ENCODE measurements at places on chromosomes 5 and 9.

DNA sequence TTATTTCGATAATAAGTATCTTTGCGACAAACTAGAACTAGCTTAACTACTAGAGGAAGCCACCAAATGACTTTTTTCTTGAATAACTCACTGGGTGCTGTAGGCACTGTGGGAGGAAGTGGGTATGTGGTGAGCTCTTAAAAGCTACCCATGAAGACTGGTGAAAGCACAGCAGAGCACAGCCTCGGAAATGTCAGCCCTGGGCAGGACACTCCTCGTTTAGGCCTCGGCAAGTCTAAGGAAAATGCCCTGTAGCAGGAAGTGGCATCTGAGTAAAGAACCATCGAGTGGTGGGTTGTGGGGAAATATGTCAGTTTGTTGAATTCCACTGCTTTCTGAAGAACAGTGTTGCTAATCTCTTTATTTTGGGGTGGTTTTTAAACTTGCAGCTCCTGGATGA is 44.0 kb upstream of the NCS1 start:
- DNase-seq, result peak; percentile 68

DNA sequence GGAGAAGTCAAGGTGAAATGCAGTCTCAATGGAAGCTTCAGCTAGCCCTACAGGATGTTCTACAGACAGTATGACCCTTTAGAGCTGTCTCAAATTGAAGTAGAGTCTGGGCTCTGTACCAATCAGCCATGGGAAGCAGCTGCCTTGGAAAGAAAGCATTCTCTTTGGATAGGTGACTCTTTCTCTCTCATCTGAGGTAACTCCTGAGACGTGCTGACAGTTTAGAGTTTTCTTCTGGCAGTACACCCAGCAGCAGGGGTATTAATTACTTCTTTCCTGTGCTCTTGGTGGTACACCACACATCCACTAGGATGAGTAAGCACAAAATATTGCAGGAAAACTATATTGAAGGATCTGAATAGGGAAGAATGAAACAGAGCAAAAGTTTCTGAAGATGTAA is 329.6 kb upstream of the RGMB start:
- DNase-seq, result no peak

GRCh38 chr5:146399481-146399880 is 47.7 kb upstream of the TCERG1 start:
- no peak for DNase-seq

DNA sequence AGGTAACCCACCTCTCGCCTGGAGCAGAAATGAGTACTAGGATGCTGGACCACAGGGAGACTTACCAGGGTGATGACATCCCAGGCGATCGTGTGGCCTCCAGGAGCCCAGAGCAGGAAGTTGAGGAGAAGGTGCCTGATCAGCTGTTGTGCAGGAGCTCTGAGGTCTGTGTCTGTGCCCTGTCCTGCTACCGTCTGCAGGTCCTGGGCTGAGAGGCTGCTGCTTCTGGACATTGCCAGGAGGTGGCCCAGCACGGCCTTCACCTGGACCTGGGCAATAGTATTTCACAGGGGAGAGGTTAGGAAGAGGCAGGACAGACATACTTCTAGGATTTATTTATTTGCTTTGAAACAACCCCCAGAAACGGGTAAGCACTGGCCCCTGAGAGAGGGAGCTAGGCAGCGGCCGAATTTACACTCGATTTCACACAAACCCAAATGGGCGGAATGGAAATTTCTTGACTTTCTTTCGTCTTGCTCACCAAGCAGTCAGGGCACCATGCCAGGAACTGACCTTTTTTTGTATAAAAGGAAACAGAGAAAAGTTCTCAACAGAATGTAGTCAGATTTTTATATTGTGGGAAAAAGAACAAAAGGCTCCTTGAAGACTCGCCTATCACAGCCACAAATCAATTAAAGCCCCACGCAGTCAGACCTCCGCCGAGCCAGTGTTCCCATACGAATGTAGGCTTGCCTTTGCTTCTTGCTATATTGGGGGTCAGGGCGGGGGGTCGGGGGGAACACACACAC is 210.3 kb downstream of the FANCC start:
- DNase-seq, result no peak

- no peak for DNase-seq
Observed at GRCh38 chr5:10125116-10125515, 124.6 kb downstream of the ATPSCKMT start.

DNA sequence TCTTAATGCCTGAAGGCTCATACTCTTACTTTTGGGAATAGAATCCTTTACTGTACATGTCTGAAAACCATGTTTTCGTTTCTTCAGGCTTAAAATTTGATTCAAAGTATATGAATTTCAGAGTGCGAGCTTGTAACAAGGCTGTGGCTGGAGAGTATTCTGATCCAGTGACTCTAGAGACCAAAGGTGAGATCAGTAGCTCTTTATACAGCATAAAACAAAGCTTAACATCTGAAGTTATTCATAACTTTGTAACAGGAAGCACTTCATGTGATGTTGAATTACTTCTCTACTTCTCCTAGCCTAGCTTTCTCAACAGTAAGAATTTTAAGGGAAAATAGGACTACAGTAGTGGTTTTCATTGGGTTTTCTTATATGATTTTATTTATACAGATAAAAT is 49.4 kb upstream of the FKTN start:
- no peak for DNase-seq

- DNase-seq, result no peak
Observed at GRCh38 chr9:136667940-136668760, 5.4 kb downstream of the EGFL7 start.

DNA sequence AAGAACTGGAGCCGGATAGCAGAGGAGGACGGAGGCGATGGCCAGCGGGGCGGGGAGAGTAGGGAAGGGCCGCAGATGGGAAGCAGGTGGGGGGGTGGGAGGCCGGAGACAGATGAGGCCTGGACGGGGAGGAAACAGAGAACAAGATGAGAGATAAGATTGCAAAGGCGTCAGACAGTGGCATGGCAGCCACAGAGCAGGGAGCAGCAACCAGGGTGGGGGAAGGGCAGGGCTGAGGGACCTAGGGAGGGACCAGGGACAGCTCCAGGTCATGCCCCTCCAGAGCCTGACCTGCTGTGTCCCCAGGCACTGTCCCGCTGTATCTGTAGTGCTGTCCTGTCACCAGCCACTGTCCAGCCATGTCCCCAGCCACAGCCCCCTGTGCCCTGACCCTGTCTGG is 49.6 kb upstream of the LMX1B start:
- no peak for DNase-seq

- no peak for DNase-seq
Observed at GRCh38 chr9:88421348-88421747, 33.1 kb downstream of the SPIN1 start.

GRCh38 chr5:59126708-59127573 is 544.1 kb downstream of the RAB3C start:
- no peak for DNase-seq

DNA sequence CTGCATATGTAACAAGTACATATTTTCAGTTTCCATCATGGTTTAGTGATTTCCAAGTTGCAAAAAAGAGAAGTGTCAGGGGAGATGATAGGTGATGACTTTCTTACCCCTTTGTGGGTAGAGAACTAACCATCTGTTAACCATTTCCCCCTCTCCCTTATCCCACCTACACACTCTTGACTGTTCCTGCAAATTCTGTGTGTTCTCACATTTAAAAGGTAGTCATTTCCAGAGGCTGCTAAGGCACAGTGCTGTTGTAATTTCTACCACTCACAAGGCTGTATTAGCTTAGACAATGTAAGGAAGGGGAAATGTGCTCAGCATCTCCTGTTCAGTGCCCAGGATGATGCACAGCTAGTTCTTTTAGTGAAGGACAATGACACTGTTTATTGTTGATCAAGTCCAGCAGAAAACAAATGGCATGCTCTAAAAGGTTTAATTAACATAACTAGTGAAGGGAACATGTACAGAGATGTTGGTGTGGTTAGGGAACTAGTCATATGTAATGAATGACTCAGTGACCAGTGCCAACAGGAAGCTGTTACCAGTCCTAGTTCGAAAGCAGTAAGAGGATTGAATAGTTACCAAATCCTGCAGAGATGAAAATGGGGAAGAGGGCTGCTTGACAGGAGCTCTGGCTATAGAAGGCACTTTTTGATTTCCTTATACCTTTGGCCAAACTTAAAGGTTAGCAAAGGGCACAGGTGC is 165.1 kb downstream of the PLK2 start:
- no peak for DNase-seq

GRCh38 chr5:623531-623930 is 11.4 kb downstream of the CEP72 start:
- no peak for DNase-seq

- DNase-seq, result no peak
Observed at GRCh38 chr9:78014776-78015175, 16.8 kb downstream of the GNAQ start.

DNA sequence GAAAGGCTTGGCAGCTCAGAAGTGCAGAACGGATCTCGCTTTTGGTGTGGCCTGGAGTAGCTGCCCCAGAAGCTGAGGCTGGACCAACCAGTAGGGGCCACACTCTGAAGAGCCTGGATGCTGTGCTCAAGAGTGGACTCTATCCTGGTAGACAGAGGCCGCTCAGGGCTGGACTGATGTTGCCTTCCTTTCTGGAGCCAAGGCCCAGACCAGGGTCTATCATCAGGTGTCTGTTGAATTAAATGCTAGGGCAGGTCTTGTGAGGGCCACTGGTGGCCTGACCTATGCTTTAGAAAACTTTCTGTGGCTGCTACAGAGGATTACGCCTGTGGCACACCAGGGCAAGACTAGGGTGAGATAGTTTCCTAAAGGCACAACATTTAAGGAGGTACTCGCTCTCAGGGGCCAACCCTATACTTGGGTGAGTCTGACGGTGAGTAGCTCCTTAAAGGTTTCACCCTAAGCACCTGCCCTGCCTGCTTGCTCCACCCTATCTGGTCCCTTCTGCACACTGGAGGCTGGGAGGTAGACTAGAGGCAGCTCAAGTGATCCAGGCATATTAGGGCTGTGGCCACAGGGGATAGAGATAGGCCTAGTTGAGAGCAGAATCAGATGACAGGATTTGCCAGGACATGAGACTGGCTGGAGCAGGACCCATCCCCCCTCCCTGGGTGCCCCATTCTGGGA is 9.8 kb upstream of the IRF1 start:
- no peak for DNase-seq

- DNase-seq, result no peak
Observed at GRCh38 chr5:118060833-118061232, 927.5 kb downstream of the DTWD2 start.

DNA sequence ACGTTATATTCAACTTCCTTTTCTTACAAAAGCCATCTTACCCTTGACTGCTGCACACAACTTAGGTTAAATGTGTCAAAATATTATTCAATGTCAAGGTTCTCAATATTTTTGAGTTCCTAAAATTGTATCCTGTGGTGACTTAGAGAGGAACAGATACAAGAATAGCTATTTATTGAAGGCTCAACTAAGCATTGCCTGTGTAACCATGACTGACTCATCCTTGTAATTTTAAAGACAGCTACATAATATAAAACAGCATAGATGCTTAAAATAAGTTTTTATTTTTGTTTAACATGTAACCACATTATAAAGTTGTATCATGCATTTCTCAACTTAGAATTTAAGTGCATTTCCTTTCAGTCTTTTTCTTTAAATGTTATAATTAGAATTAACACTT is 312.9 kb upstream of the RGMB start:
- DNase-seq, result no peak

- no peak for DNase-seq
Observed at GRCh38 chr5:145587710-145588109, 247.4 kb downstream of the PRELID2 start.

DNA sequence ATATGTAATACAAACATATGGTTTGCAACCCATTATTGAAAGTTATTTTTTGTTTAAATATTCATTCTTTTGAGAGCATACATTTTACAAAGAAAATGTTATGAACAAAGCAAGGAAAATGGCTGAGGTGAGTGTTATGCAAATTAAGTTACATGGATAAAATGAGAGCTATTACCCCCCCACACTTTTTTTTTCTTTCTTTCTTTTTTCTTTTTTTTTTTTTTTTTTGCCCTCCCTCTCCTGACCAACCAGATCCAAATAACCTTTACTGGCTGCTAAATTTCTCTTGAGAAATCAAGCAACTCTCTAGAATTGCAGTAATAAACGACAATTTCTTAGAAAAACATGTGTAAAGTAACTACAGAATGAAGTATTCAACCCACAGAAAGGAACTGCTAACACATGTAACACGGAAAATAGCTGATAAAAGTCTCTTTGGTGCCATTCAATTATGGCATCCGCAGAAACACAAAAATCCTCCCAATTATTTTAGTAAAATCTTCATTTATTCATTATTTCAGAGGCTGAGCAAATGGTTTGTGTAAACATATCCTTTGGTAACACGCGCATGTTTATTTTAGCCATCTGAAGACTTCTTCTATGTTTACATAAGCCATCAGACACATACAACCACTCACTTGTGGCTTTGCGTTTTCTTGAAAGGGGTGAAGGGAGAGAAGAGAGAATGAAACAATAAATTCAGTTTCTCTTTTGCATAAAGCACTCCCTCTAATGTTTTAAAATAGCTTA is 216.1 kb downstream of the NFIB start:
- DNase-seq, result no peak

GRCh38 chr5:139758510-139759075 is 37.0 kb upstream of the PSD2 start:
- DNase-seq, result no peak

DNA sequence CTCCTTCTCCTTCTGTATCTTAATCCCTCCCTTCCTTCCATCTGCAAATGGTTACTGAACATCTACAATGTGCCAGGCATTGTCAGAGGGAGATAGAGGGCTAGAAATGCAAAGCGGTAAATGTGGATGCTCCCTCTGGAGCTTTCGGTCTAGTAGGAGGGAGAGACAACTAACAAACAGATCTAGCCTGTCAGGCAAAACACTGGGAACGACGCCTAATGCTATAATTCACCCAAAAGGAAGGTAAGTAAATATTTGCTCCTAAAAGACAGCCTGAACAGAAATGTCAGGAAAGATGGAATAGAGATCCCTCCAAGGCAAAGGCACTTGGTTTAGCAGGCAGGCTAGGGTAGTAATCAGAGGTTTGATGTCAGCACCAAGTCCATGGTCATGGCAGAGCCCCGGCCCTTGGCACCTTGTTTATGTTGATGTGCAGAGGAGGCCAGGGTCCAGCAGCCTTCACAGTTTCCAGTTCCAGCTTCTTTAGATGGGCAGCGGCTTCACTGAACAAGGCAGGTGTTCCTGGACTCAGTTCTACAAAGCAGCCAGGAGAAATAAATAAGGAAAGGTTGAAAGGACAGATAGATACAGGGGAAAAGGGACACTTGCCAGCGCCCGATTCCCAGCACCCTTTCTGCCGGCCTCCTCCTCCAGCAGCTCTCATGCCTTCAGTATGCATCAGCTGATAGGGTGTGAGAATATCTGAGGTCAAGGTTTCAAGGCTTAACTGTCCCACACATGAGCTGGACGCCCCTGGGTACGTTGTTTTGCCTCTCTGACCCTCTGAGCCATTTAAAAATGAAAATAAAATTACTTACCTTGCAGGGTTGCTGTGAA is 46.5 kb upstream of the FRRS1L start:
- DNase-seq, result no peak

DNA sequence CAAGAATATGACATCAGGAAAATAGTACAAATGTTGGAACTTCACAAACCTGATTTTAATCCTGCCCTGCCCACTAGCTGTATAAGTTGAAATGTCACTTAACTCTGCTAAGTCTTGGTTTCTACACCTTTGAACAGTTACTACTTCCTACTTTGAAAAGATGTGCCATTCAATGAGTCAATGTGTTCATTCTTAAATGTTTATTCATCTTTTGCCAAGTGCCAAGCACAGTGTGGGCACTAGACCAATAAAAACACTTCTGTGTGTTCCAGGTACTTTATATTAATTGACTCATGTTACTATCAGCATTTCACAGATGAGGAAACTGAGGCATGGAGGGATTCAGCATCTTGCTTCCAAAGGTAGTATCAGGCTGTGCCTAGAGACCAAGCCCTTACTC is 12.8 kb downstream of the PDCL start:
- DNase-seq, result no peak
